ENCODE measurements at places on chromosomes 11 and 22.

GRCh38 chr11:35639591-35640179 is 21.4 kb downstream of the FJX1 start:
- DNase-seq = no peak

GRCh38 chr11:91846649-91847048 is 378.0 kb upstream of the FAT3 start:
- peak; percentile 77 for DNase-seq

DNA sequence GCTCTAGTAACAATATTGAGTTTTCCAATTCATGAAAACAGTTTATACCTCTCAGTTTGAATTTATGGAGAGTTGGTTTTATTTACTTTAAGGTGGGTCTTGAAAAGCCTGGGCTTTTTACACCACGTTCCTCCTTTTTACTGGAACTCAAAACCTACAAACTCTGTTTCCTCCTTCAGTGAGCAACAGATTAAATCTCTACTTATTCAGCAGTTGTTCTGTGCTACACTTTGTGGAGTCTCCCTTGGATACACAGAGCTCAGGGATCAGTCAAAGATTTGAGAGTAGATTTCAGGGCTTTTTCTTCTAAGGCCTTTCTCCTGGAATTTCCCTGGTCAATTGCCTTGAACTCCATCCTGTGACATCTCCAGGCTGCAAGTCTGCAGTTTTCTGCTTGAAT is 3.5 kb downstream of the NXPE1 start:
- DNase-seq = no peak

DNA sequence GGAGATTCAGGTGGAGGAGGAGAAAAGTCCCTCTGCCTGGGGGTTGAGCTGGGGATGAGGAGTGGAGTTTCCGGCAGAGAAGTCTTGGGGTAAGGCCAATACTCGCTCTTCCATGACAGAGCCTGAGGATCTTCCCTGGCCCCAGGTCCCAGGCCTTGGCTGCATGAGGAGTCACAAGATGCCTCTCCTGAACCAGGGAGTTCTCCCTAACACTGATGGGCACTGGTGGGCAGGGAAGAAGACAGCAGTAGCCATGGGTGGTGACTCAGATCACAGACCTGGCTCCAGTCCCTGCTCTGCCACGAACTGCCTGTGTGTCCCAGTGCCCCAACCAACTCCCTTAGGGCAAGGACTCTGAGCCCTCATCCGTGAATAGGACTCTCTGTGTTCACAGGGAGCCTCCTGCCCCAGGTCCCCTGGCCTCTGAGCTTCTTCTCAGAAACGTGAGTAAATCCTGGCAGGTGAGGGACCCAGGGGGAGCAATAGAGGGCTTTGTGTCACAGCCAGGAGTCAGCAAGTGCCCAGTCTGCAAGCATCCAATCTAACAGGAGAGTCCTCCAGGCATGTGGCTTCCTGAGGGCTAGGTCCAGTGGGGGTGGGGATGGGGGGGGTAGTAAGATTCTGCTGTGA is 45.5 kb upstream of the FTH1 start:
- DNase-seq = no peak

- DNase-seq = no peak
Observed at GRCh38 chr11:128942817-128943427, at the start of gene TP53AIP1. Gene TP53AIP1, minus strand, starts transcription at chr11:128942871. Its CDS starts 5,053 bp downstream, at chr11:128937818.

DNA sequence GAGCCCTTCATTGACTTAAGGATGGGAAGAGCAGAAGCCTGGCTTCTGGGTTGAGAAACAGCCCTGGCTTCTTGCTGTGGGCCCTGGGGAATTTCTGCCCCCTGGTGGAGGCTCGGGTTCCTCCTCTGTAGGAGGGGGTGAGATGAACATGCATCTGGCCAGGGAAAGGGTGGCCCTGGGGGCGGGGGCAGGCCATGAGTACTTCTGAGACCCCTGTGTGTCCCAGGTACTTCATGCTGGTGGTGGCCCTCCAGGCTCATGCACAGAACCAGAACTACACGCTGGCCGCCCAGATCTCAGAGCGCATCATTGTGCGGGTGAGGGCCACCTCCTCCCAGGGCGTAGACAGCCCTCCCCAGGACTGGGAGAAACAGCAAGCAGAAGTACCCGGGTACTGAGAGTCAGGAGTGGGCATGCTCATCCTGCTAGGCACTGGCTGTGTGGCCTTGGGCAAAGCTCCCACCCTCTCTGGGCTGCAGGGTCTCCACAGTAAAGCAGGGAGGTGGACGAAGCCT is 15.8 kb downstream of the TMEM258 start:
- peak; percentile 67 for DNase-seq

GRCh38 chr11:114290503-114291235 is 5.5 kb upstream of the NNMT start:
- DNase-seq = no peak

DNA sequence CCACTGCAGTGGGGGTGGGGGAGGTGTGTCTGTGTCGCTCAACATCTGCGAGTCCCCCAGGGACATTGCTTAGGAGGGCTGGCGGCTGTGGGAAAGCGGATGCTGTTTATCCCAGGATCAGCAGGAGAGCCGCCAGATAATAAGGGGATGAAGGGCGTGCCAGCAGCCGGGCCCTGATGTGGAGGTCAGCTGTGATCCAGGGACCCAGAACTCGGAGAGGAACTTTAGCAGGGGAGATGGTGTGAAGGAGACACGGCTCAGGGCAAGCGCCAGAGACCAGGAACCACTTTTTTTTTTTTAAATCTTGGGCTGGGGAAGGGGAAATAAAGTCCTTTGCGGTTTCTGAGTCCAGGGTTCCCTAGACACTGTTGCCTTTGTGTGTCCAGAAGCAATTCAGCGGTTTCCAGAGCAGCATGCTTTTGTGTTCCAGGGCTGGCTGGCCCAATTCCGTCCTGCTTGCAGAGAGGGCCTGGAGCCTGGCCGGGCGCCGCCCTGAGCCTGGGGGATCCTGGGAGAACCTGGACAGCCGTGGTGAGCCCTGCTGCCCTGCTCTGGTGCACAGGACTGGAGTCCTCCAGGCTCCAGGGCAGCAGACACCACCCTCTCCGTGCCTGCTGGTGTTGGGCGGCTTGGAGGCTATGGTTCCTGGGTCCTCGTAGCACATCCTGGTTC is at the start of gene GRAMD4:
Gene GRAMD4 (plus strand): TSS at position 557 of the 672 bp plus-strand sequence. CDS start 6,414 bp downstream, outside the sequence.
- peak; percentile 71 for DNase-seq

GRCh38 chr11:115515647-115516395 is 11.6 kb upstream of the CADM1 start:
- peak; percentile 83 for DNase-seq

GRCh38 chr11:63908631-63909401 is 8.1 kb downstream of the RCOR2 start:
- no peak for DNase-seq

GRCh38 chr11:77301510-77301909 is at the start of gene GDPD4:
Gene GDPD4, minus strand, starts transcription at chr11:77301686. Its CDS starts 16,549 bp downstream, at chr11:77285137.
- DNase-seq = no peak

- no peak for DNase-seq
Observed at GRCh38 chr11:23778971-23779370, 717.9 kb upstream of the LUZP2 start.

DNA sequence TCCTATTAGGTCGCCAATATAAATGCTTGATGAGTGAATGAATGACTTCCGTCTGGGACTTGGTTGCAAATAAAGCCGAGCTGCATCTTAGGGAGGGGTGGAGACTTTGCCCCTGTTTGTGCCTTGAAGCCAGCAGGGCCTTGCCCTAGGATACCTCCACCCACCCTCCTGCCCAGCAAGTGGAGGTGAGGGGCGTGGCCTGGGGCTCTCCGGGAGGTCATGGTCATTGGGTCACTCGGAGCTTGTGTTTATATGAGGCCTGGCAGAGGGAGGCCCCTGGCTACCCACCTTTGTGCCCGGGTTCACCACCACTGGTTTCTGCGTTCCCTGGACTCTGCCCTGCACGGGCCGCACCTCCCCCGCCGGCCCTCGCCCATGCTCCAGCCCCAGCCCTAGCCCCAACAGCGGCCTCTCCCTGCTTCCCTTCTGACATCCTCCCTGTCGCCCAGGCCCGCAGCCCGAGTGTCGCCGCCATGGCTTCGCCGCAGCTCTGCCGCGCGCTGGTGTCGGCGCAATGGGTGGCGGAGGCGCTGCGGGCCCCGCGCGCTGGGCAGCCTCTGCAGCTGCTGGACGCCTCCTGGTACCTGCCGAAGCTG is 4.3 kb downstream of the MPST start:
- DNase-seq = no peak

DNA sequence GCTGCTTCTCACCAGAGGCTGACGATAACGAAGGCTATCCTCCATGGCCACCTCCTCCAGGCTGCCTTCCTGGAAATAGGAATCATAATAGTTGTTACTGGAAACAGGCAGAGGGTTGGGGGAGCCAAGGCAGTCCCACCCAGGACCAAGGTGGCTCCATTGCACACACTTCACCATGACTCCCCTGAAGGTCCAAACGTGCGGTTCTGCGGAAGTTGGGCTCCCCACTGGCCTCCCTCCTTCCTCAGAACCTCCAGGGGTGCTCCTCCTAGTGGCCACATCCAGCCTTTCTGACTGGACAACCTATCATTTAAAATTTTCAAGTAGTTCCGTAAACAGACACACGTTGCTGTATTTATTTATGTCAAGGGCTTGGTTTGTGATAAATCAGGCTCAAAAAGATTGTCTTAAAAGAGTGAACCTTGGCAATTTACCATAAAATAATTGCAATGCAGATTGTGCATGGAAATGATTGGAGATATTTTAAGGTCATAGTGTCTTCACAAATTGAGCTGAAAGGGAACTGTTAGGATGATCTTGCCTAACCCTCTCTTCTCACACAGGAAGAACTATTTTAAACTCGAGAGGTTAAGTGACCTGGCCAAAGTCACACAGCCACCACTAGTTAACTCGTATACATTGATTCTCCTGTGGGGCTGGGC is 1.4 kb upstream of the TCN2 start:
- DNase-seq = peak; percentile 67

DNA sequence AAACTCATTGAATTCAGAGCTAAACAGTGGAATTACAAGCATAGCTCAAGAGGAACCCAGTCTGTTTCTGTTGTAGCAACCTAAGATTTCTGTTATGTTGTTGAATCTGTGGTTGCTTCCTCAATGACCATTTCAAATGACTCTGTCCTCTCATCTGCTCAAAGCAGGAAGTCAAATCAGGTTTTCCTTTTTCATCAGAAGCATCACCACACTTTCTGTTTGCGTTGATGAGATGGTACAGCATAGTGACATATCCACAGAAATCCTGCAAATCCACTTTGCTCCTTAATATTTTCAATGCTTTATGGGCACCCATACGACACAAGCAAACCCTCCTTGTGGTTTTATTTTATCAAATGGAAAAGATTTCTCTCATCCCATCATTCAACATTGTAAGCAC is 12.6 kb upstream of the UCP2 start:
- no peak for DNase-seq

GRCh38 chr11:100872951-100873740 is 186.1 kb downstream of the ARHGAP42 start:
- peak; percentile 75 for DNase-seq

GRCh38 chr11:114061048-114061680 is 1.7 kb downstream of the ZBTB16 start:
- peak; percentile 72 for DNase-seq

DNA sequence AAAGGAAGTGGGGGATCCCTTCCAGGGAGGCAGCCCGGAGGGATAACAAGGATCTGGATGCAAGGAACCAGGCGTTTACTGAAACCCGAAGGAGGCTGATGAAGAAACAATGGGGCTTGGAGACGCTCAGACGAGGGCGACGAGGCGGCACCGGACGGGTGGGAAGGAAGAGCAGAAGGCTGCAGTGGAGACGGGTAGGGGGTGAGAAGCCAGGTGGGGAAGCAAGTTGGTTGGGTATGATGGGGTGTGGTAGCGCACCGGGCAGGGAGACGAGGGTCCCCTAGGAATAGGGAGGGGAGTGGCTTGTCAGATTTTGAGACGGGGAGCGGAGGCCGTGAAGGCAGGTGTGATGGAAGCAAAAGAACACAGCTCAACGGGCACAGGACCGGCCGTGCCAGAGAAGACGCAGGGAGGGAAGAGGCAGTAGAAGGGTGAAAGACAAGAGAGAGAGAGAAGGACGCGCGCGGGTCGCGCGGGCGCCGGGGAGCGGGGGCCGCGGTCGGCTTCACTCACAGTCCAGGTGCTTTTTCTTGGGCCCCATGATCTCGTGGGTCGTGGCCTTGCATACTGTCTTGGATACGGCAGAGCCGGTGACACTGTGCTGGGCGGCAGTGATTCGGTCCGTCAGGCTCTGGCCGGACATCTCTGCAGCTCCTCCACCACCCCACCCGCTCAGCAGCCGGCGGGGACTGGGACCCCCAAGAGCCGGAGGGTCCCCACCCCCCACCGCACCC is 579 bp downstream of the PICALM start:
- peak; percentile 90 for DNase-seq

DNA sequence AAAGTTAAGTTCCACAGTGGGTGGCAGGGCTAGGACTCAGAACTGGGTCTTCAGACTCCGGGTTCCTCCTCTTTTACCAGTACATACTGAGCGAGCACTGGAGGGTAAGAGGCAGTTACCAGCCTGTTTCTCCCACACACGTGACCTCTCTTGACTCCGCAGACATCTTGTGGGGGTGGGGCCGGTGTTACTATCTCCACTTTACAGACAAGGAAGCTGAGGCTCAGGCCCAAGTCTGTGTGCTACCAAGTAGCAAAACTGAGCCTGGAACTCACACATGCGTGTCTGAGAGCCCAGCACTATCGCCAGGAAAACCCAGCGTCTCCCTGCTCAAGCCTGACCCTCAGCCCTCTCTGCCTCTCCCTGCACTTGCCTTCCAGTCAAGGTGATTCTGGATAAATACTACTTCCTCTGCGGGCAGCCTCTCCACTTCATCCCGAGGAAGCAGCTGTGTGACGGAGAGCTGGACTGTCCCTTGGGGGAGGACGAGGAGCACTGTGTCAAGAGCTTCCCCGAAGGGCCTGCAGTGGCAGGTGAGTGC is 16.0 kb upstream of the SMIM35 start:
- DNase-seq = no peak

DNA sequence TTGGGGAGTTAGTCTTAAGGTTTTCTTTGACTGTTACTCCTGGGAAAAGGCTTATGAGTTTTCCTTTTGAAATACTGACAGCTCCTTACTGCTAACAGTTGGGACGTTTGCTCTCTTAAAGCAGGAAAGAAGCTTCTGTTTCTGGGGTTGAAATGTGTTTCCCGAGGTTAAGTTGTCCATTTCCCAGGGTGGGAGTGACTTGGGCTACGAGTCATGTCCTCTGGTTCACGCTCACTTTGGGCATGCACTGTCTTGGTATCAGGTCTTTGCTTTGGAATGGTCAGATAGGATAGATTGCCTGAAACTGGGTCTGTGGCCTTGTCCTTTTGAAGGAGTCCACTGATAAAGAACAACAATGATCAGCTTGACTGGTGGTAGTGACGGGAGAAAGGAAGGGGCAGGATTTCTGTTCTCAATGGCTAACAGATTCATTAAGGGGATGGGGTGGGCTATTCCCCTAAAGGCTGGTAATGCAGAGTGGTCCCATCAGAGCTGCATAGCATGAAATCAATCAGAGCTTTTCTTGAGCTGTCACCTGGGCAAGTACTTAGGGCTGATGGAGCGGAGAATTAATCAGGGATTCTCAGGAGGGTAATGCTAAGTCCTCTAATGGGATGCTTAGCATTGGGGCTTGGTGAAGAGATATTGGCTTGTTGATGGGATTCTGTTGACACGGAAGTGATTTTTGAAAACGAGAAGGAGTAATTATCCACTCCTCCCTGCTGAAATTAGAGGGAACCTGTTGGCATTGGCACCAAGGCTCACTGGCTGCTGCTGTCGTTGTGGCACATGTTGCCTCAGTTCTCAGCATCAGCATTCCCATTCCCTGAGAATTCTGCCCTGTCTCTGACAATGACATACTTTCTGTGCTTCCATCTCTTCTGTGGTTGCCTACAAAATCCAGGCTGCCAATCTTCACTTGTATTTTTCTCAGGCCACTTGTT is 81.6 kb downstream of the TEAD1 start:
- peak; percentile 87 for DNase-seq

- peak; percentile 79 for DNase-seq
Observed at GRCh38 chr11:117723277-117724024, 73.6 kb downstream of the DSCAML1 start.
